ENCODE measurements at places on chromosomes 11 and 22.
A peak's percentile ranks its signal among the peaks of the same experiment; 100 is the strongest.

DNA sequence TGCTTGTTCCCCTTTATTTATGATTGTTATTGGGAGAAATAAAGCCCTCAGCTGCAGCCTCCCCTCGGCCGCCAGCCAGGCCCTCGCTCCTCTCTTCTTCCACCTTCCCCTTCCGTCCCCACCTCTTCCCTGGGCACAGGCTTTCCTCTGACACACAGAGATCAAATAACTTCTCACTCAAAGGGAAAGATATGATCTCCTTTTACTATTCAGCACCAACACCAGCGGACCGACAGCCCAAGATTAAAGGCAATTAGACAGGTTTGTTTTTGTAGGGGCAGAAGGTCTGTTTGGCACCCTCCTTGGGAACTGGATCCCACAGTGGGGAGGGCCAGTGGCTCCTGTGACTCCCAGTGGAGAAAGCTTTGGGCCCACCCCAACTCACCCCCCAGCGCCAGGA is 23.0 kb downstream of the NECTIN1 start:
- no peak for DNase-seq

GRCh38 chr11:34756591-34756990 is 135.7 kb downstream of the EHF start:
- DNase-seq = no peak

- DNase-seq = no peak
Measured at GRCh38 chr11:47997063-47998053, 17.0 kb downstream of the PTPRJ start.

DNA sequence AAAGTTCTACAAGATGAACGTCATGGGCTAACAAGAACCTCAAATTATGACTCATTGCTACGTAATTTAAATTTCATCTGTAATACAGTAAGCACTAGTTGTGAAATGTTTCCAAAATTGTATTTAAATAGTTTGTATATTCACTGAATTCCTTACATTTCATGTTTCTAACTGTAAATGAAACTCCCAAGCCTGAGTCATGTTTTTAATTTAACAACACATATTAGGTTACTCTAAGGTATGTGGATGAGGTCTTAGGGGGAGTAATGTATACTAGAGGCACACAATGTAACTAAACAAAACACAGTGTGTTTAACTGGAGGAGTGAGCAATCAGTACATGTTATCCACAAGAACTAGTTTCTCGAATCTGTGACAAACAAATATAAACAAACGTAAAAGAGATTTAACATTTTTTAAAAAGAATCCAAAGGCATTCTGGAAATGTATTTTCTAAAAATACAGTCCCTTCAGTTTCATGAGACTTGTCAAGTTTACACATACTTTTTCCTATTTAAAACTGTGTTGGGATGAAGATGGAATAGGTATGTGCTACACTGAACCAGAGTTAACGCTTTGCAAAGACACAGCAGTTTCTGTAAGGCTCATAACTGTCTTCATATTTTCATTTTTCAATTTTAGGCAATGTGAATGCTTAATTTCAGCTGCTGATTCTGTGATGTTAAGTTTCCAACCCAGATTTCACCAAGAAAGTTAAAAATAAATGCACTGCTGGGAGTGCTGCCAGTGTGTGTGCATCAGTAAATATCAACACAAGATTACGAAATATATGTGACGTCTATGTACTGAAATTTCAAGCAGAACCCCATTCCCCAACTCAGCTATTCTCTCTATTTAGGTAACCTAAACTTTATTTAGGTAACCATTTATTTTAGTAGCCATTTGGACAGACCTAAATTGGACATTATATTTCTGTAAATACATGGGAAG is 52.6 kb downstream of the PITPNB start:
- DNase-seq = peak; percentile 19

DNA sequence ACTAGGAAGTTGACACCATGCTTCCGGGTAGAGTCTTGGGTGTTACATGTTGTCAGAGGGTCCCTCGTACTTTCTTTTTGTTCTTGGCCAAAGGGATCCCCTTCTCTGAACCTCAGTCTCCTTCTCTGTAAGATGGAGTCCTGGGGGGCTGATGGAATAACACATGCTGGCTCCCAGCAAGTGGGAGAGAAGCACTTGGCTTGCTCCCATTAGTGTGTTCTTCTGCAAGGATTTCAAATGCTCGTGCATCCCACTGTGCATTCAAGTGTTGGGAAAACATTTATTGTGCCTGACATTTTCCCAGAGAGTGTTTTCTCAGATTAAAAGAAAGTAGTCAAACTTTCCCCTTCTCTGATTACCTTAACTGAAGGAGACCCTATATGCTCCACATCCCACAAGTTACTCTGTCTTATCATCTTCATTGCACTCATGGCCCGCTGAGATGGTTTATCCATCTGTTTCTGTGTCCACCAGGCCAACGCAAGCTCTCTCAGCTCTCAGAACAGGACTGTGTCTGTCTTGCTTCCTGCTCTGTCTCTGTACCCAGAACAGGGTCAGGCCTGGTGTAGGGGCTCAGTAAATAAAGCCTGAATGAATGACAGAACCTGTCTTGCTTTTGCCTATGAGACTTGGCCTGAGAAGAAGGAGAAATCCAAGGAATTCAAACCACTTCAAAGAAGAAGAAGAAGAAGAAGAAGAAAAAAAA is 16.0 kb upstream of the TIMP3 start:
- DNase-seq = no peak
